ENCODE measurements at places on chromosomes 11 and 22.

DNA sequence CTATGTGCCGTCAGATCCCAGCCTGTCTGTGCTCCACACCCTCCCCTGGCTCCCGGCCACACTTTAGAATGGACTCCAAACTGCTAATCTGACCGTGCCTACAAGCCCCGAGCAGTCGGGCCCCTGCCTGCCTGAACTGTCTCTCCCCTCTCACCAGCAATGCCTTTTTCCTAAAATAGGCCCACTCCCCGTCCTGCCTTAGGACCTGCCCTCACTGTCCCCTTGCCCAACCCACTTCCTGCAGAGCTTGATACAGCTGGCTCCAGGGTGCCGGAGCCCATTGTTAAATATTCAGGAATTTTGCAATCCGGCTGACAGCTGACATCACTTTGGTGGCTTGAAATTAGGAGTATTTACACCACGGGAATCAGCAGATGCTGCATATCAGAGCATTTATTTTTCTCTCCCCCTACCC is 21.4 kb downstream of the MN1 start:
- no peak for DNase-seq

DNA sequence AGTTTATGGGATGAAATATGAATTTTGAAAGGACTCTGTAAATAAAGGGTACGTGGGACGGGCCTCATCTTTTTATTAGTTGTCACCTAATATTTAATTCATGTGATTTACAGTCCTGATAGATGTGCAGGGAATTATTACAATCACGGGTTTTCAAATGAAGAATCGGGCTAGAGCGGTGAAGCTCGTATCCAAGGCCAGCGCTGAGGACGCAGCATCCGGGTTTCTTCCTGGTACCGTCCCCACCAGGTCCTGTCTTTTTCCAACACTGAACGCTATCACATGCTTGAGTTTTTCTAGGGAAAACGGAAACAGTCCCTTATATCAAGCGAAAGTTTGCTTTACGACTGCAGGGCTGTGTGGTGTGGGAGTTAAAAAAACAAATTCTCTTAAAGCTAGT is 787 bp downstream of the SMDT1 start:
- DNase-seq = peak; percentile 44

GRCh38 chr11:133656082-133656635 is 123.9 kb upstream of the OPCML start:
- no peak for DNase-seq

DNA sequence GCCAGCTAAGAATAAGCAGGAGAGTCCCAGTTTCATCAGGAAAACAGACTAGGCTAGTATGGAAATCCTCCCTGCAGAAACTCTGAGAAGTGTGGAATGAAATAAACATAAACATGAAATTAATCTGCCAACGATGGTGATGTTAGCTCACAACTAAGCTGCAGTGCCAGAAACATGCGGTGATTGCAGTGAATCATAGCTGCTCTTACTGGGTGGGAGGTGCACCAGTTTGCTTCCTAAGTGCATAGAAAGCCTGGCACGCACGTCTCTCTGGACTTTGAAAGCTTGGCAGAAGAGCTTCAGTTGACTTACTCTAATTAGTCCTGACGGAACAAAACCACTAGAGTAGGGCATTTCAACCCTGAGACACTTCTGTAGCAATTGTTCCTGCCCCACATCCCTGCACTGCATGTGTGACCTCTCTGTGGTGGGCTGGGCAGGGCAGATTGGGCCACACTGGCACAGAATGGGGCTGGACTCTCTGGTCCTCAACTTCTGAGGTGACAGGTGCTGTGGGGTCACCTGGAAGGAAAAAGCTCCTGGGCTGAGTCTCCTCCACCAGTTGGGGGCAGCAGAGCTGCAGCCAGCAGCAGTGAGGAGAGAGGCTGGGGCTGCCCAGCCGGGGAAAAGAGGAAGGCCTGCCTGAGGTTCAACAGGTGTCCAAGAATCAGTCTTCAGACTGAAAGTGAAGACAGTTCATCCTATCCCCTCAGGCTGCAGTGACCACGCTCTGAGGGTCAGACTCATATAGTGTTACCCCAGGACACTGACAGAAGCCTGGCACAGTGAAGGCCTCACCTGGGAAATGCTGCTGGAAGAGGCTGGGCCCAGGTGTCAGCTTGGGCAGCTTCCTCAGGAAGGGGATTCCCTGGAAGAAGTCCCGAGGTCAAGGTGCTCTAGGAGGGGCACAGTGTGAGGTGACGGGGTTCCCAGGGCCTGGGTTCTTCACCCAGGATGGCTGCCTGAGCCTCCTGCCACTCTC is 40.5 kb downstream of the GGTLC2 start:
- no peak for DNase-seq

DNA sequence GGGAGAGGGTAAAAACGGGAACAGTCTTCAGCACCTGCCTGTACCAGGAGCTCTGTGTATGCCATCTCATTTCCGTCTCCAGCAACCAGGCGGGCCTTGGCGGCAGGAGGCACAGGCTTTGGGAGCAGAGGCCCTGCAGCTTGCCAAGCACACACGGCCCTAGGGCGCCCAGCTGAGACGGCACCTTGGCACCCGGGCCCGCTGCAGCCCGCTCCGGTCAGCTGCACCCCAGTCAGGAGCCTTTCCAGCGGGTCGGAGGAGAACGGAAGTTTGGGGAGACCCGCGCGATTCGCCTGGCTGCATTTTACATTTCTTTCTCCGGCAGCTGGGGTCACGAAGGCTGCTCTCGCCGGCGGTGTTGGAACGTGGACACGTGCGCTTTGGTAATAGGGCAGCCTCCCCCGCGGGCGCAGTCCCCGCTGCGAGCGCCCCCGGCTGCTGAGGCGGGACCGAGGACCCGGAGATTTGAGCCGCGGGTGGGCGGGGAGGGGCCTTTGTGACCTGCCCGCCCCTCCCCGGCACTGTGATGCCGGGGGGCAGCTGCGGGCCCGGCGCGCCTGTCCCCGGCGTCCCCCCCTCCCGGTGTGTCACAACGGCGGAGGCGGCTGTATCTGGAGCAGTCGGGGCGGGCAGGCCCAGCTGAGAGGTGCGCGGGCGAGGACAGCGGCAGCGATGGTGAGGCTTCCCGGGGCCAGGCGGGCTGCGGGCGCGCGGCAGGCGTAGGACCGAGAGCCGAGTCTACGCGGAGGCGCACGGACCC is at the start of gene TUBA8:
TSS of gene TUBA8 (plus strand) at position 616 of the 760 bp plus-strand sequence. CDS start at position 673, 57 bp downstream.
- no peak for DNase-seq

All from CD4-positive, alpha-beta T cell treated with Interleukin-17A for 1 hour (primary cell).